ENCODE measurements at places on chromosomes 2 and 18. TPM values are rescaled to one million over a fixed set of nuclear protein-coding genes. Genes with fewer than 3 reads are reported as not detected.

GRCh38 chr18:8224576-8224975, 384.7 kb upstream of the RAB12 start:
- DNase-seq = no peak

DNA sequence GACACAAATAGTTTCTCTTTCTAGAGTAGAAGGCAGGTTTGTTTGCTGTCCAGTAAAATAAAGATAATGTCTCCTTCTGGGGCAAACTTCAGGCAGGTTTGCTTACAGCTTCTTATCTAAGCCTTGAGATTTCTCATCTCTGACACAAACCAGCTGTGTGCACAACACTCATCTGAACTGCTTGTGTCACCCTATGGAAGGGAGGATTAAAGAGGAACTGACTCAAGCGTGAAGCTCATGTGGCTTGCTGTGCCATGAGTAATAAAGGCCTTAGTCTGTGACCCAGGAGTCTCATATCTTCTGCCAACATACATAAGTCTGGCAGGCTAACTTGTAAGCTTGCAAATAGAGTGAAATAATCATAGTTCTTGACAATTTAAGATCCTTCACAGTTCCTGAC, 24.2 kb upstream of the CPO start:
- peak; percentile 65 for DNase-seq

DNA sequence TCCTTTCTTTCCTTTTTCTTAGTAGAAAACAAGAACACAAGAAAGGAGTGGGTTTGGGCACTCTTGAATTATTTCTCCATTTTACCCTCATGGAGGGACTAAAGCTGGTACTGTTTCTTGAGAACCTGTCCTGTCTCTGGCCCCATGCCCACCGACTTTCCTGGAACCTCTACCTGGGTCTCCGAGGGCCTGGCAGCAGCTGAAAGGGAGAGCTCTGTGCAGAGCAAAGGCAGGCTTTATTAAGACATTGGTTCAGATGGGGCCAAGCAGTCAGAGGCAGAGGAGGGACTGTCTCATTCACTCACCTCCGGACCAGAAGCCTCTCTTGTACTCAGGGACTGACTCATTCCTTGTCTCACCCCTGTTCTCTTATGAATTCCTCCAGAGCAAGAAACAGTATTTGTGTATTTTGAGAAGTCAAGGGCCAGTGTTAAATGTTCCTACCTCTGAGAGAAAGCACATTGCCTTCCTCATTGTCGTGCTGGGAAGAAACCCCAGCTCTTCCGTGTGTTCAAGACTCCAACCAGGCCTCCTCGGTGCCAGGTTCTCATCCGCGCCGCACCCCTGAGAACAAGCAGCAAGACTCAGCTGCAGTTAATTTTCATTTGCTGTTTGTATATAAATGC, 201.9 kb upstream of the NT5C1B start:
- no peak for DNase-seq

GRCh38 chr2:204917089-204917701, 371.9 kb downstream of the PARD3B start:
- no peak for DNase-seq

EMILIN2 gene
- not detected for total RNA-seq
